ENCODE measurements at places on chromosomes 7 and 10. TPM values are rescaled to one million over a fixed set of nuclear protein-coding genes. Genes with fewer than 3 reads are reported as not detected.

PLEKHS1 gene
- 13.8 TPM for total RNA-seq

- DNase-seq: no peak
Observed at GRCh38 chr10:30455816-30456215, 21.8 kb downstream of the MAP3K8 start.

DNA sequence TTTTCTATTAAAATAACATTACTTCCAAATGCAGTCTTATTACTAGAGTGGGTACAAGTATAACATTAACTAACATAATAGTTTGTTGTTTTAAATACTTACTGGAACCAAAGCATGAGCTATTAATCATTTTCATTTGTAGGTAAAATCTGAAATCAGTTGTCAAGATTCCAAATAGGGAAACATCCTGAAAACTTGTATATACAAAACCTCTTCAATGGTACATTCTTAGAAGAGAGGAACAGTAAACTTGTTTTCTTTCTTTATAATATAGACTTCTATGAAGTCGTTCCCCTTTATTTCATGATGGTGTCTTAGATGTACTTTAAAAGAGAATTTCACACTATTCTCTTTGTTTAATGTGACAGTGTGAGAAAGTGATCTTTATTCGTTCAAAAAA, 85.9 kb downstream of the VTI1A start:
- no peak for DNase-seq

GRCh38 chr10:122657729-122658128, 41.9 kb downstream of the C10orf120 start:
- DNase-seq: no peak

- no peak for DNase-seq
Observed at GRCh38 chr7:126411032-126411820, 841.5 kb downstream of the GRM8 start.

DNA sequence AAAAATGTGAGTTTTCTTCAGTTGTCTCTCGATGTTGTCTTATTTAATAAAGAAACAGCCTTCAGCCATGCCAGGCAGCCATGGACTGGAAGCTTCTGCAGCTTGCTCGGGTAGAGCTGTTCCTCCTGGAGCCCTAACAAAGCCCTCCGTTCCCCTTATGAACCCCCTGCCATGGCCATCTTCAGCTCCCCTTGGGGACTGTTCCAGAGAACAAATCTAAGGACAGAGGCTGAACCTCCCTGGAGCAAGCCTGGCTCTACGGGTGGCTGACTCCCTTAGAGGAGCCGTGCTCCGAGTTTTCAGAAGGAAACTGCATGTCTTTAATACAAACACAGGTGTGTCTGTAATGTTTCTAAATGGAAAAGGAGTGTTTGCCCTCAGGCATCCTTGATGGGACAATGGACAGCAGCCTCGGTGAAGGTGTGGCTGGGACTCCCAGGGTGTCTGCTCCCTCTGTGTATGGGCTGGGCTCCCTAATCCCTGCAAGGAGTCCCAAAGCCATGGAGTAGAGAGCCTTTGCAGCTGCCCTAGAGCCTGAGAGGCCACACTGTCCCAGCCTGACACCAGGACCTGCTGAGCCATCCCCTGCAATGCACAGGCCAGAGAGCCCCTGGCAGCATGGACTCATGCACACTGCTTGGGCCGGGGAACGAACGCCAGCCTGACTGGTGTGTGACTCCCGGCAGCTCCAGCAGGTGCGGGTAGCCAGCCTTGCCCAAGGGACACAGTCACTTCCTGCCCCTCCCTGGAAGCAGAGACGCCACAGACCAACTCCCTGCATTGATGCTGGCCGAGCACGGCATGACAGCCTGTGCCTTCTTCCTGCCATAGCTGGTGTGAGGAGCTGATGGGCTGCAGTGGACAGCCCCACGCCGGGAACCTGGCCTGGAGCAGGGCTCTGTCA, 381.8 kb downstream of the TCERG1L start:
- DNase-seq: no peak

- DNase-seq: no peak
Observed at GRCh38 chr7:132750530-132751217, 174.4 kb upstream of the PLXNA4 start.

GRCh38 chr10:75845176-75845947, 413.9 kb downstream of the LRMDA start:
- no peak for DNase-seq

GRCh38 chr7:78226059-78226719, 427.6 kb downstream of the PHTF2 start:
- peak; percentile 45 for DNase-seq

PPP1R17 gene
- not detected for total RNA-seq

- DNase-seq: no peak
Observed at GRCh38 chr7:7151865-7152264, 30.5 kb upstream of the C1GALT1 start.

EIF3A gene
- 95.3 TPM for total RNA-seq

DNA sequence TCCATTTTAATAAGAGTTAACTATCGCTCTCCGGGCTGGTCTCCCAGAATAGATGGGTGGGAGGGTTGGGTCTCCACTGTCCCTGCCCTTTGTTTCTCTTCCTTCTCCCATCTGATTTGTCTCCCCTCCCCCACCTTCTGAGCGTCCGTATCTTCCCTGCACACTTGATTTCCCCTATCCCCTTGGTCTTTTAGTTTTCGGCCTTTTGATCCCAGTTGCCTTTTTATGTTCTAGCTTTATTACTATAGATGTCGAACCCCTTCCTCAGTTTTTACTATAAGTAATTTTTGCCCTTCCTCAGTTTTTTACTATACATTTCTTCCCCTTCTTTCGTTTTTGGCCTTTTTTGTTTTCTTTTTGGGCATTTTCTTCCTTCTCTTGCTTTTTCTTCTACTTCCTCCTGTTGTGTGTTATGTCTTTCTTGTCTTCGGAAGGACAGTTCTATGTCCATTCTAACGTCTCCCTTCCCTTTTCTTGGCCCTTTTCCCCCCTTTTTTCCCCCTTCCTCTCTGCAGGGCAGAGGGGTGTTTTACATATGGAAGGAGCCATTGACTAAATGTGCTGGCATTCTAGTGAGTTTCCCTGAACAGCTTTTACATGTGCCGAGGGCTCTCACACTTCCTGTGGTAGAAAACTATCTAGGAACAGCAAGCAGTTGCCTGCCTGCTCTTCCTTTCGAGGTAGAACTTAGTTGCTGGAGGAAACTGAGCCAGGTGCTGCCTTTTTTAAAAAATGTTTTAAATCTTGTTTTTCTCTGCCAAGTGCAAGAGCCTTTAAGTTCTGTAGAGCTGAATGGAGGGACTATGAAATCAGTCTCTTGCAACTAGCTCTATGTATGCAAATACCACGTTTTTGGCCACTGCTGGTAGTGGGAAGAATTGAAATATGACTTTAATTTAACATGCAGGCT, 2.8 kb downstream of the TET1 start:
- no peak for DNase-seq

LIPN gene
- not detected for total RNA-seq

DOCK1 gene
- total RNA-seq: 34.2 TPM

PRSS58 gene
- not detected for total RNA-seq

AS3MT gene
- 0.35 TPM for total RNA-seq

GRCh38 chr10:110863361-110863760, 8.4 kb upstream of the PDCD4 start:
- no peak for DNase-seq

GRCh38 chr10:120634659-120635058, 177.6 kb downstream of the PLPP4 start:
- no peak for DNase-seq

GRCh38 chr7:41706228-41706930, 3.5 kb upstream of the INHBA start:
- DNase-seq: no peak

- DNase-seq: peak; percentile 15
Observed at GRCh38 chr10:95755511-95756004, 405 bp upstream of the ENTPD1 start.

GRCh38 chr10:103072891-103073290, 120.2 kb downstream of the NT5C2 start:
- no peak for DNase-seq

GRCh38 chr7:85275204-85275603, 88.3 kb upstream of the SEMA3D start:
- DNase-seq: no peak

DNA sequence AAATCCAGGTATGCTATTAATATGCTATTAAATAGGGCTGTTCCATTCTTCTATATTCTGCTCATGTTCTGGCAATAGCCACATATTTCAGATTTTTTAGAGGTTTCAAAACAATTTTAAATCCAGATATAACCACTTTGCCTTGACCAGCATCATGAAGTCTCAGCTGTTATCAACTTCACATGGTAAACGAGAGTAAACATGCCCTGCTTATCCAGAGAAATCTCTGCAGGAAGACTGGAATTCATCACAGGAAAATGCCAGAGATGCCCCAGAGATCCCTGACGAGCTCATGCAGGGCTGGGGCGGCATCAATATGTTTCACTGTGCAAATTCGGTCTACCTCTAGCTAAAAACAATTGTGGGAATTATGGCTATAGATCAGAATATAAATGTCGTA, 126.5 kb downstream of the FANK1 start:
- no peak for DNase-seq

- no peak for DNase-seq
Observed at GRCh38 chr7:112580717-112581435, 100.1 kb downstream of the LSMEM1 start.
